K562 (cell line): ENCODE measurements at places on chromosomes 6 and 20.

GRCh38 chr6:106390088-106390487, 29.6 kb downstream of the CRYBG1 start:
- no peak overlapping the region for H3K27ac ChIP-seq
- DNase-seq, result no peak
- no peaks in the 10 kb centered on the region for H3K4me1 ChIP-seq
- no peaks in the 10 kb centered on the region for H3K36me3 ChIP-seq

DNA sequence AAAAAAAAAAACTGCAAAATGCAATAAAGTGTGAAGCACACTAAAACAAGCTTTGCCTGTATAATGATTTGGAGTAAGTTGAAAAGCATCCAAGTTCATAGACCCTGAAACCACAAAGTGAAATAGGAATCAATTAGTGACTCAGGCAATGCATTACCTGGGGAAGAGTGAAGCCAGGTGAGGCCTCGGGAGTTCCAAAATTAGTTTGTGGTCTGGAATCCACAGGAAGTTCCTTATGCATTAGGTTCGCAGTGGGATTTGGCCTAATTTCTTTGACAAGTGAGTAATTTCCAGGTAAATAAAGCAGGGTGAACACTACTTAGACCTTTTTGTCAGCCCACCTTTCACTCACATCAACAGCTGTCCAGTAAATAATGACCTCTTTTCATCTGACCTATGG, 490.8 kb downstream of the CBLN4 start:
- H3K27me3 ChIP-seq, result no peaks in the 10 kb centered on the region
- DNase-seq, result no peak
- H3K27ac ChIP-seq, result no peak overlapping the region

- H3K4me3 ChIP-seq, result no peak overlapping the region
- H3K27me3 ChIP-seq, result peaks cover 74% of the 10 kb centered on the region
- peaks cover 10% of the 10 kb centered on the region for H3K4me1 ChIP-seq
- H3K36me3 ChIP-seq, result no peaks in the 10 kb centered on the region
- no peak overlapping the region for H3K27ac ChIP-seq
Measured at GRCh38 chr6:33754222-33754621, 7.5 kb upstream of the IP6K3 start.

GRCh38 chr20:32823078-32823477, 3.3 kb downstream of the MAPRE1 start:
- no peak overlapping the region for H3K4me3 ChIP-seq
- no peak overlapping the region for H3K27ac ChIP-seq
- H3K36me3 ChIP-seq, result peaks cover 52% of the 10 kb centered on the region
- DNase-seq, result no peak

- H3K4me1 ChIP-seq, result no peaks in the 10 kb centered on the region
- H3K4me3 ChIP-seq, result no peak overlapping the region
- DNase-seq, result no peak
- H3K27me3 ChIP-seq, result peaks cover 15% of the 10 kb centered on the region
Measured at GRCh38 chr20:24472426-24472825, 3.0 kb downstream of the SYNDIG1 start.

DNA sequence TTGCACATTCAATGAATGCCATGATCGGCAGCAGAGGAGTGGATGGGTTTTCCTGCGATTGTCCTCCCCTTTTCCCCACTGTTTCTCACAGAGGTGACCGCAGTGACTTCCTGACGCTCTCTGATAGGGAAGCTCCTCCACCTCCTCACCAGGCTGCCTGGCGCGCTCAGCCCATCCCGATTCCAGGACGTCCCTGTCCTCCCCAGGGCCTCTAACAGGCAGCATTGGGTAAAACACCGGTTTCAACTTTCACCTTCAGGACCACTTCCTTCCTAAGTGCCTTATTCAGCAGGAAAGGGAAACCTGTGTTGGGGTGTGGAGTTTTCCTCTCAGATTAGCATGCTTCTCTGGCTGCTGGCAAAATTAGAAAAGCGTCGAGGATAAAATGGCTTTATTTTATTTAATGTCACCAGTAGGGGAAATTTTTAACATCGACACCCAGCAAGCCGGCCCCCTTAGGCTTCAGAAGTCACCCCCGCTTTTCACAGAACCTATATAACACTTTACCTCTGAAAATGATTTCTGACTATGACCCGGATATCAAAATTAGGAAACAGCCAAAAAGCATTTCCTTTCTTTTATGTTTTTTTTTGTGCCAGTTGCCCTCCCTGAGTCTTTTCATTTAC, 570.4 kb upstream of the GJE1 start:
- H3K4me1 ChIP-seq, result no peaks in the 10 kb centered on the region
- no peak overlapping the region for H3K27ac ChIP-seq
- H3K4me3 ChIP-seq, result peak overlapping the region; percentile 2; the same call in 1 of the 2 replicates
- no peaks in the 10 kb centered on the region for H3K36me3 ChIP-seq

GRCh38 chr20:10739566-10739965, 65.8 kb upstream of the JAG1 start:
- no peak for DNase-seq
- H3K4me3 ChIP-seq, result no peak overlapping the region
- H3K4me1 ChIP-seq, result no peaks in the 10 kb centered on the region
- H3K27me3 ChIP-seq, result no peaks in the 10 kb centered on the region

DNA sequence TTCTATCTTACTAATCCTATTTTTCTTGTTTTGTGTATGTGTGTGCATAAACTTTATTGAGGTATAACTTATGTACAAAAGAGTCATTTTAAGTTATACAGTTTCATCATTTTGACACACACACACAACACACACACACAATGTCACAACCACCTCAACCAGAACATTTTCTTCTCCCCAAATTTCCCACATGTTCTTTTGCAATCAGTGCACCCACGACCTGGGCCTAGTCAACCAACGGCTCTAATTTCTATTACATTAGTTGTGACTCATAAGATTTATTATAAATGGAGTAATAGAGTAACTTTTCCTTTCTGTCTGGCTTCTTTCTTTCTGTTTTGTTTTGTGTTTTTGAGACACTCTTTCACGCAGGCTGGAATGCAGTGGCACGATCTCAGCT, 9.8 kb upstream of the POM121L2 start:
- H3K27me3 ChIP-seq, result no peaks in the 10 kb centered on the region
- no peak overlapping the region for H3K4me3 ChIP-seq
- H3K27ac ChIP-seq, result no peak overlapping the region

- H3K4me1 ChIP-seq, result no peaks in the 10 kb centered on the region
- no peaks in the 10 kb centered on the region for H3K27me3 ChIP-seq
- H3K36me3 ChIP-seq, result no peaks in the 10 kb centered on the region
- no peak for DNase-seq
Measured at GRCh38 chr6:19896693-19897010, 59.5 kb downstream of the ID4 start.

GRCh38 chr6:105330913-105331312, 72.0 kb downstream of the PREP start:
- no peak for DNase-seq
- no peaks in the 10 kb centered on the region for H3K27me3 ChIP-seq
- no peak overlapping the region for H3K4me3 ChIP-seq
- H3K4me1 ChIP-seq, result no peaks in the 10 kb centered on the region
- no peak overlapping the region for H3K27ac ChIP-seq

DNA sequence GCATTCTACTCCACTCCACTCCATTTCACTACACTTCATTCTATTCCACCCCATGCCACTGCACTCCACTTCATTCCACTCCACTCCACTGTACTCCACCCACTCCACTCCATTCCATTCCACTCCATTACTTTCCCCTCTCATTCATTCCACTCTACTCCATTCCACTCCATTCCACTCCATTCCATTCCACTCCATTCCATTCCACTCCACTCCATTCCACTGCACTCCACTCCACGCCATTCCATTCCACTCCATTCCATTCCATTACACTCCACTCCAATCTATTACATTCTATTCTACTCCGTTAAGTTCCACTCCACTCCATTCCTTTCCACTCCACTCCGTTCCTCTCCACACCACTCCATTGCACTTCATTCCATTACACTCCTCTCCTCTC, 25.0 kb upstream of the DEFB125 start:
- no peaks in the 10 kb centered on the region for H3K36me3 ChIP-seq
- H3K27ac ChIP-seq, result no peak overlapping the region

GRCh38 chr6:141199074-141199473, 933.7 kb upstream of the GJE1 start:
- no peak for DNase-seq
- H3K27ac ChIP-seq, result no peak overlapping the region
- no peak overlapping the region for H3K4me3 ChIP-seq
- no peaks in the 10 kb centered on the region for H3K27me3 ChIP-seq
- no peaks in the 10 kb centered on the region for H3K4me1 ChIP-seq
- H3K36me3 ChIP-seq, result no peaks in the 10 kb centered on the region

DNA sequence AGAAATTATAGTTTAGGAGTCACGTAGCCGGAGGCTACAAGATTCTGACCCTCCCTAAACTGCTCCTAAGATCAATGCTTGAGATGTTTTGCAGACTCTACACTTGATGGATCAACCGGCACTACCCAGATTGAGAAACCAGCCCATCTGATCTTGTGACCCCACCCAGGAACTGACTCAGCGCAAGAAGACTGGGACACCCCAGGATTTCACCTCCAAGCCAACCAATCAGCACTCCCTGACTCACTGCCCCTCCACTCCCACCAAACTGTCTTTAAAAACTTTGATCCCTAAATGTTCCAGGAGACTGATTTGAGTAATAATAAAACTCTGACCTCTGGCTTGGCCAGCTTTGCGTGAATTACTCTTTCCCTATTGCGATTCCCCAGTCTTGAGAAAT, 99.8 kb downstream of the OPRM1 start:
- no peak overlapping the region for H3K27ac ChIP-seq
- 0 out of 2 replicates have a peak, but pooled peaks cover 4% of the 10 kb centered on the region for H3K27me3 ChIP-seq
- H3K36me3 ChIP-seq, result no peaks in the 10 kb centered on the region

DNA sequence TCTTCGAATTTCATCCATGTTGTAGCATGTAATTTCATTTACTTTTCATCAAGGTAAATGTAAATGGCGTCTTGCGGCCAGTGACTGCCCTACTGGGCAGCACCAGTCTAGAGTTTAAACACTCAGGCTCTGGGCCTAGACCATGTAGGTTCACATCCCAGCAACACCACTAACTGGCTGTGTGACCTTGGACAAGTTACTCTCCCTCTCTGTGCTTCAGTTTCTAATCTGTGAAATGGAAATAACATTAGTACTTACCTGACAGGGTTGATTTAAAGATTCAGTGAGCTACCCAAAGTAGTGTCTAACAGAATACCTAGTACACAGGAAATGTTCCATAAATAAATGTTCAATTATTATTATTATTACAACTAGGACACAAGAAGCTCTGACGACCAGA, 29.3 kb downstream of the PDRG1 start:
- peaks cover 19% of the 10 kb centered on the region for H3K4me1 ChIP-seq
- no peaks in the 10 kb centered on the region for H3K36me3 ChIP-seq
- H3K27ac ChIP-seq, result no peak overlapping the region
- peaks cover 4% of the 10 kb centered on the region; the same call in 1 of the 3 replicates for H3K27me3 ChIP-seq
- H3K4me3 ChIP-seq, result no peak overlapping the region

GRCh38 chr20:308427-309038, 11.2 kb downstream of the ZCCHC3 start:
- no peaks in the 10 kb centered on the region for H3K27me3 ChIP-seq
- H3K27ac ChIP-seq, result no peak overlapping the region
- DNase-seq, result no peak
- H3K36me3 ChIP-seq, result no peaks in the 10 kb centered on the region
- H3K4me3 ChIP-seq, result no peak overlapping the region
- H3K4me1 ChIP-seq, result peaks cover 4% of the 10 kb centered on the region

- no peak overlapping the region for H3K4me3 ChIP-seq
- no peak overlapping the region for H3K27ac ChIP-seq
- peaks cover 2% of the 10 kb centered on the region for H3K27me3 ChIP-seq
- DNase-seq, result no peak
- H3K4me1 ChIP-seq, result peaks cover 7% of the 10 kb centered on the region; the same call in 2 of the 3 replicates
- H3K36me3 ChIP-seq, result no peaks in the 10 kb centered on the region
Measured at GRCh38 chr6:150575836-150576235, 23.8 kb upstream of the PLEKHG1 start.

DNA sequence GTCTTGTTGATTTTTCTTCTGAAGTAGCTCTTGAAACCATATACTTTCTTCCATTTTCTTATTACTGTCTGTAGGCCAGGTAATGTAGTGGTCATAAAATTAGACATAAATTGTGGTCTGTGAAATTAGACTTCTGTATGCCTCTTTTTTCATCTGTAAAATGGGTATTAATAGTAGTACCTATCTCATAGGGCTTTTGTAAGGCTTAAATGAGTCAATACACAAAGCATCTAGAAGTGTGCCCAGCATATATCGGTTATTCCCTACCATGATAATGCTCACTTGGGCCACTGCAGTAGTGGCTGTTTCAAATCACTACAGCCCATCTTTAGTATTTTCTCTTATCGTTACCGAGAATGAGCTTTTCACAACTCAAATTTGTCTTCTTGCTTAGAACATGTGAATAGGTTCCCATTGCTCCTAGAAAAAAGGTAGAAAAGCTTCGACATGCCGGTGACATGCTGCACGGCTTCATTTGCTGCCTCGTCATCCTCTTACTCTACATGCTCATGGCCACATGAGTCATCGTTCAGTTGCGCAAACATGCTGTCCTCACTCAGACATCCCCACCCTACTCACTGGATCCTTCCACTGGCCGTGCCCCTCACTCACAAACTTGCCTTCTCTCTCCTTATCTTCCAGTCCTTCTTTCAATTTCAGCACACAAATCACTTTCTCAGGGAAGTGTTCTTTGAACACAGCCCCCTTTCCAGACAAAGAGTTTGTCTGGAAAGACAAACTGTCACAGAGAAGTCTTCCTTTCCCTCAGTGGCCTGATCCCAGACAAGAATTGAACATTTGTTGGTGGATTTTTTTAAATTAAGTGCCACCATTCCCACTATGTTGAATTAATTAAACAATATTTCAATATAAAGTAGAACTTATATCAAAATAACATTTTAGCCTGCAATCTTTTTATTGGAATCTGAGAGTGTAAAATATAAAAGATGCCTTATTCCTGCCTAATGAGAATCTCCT, 32.2 kb upstream of the ERVFRD-1 start:
- no peak overlapping the region for H3K4me3 ChIP-seq
- DNase-seq, result peak; percentile 76
- H3K27ac ChIP-seq, result peak overlapping the region; percentile 56; the same call in 2 of the 3 replicates
- no peaks in the 10 kb centered on the region for H3K36me3 ChIP-seq
- no peaks in the 10 kb centered on the region; the same call in 1 of the 2 replicates for H3K4me1 ChIP-seq

DNA sequence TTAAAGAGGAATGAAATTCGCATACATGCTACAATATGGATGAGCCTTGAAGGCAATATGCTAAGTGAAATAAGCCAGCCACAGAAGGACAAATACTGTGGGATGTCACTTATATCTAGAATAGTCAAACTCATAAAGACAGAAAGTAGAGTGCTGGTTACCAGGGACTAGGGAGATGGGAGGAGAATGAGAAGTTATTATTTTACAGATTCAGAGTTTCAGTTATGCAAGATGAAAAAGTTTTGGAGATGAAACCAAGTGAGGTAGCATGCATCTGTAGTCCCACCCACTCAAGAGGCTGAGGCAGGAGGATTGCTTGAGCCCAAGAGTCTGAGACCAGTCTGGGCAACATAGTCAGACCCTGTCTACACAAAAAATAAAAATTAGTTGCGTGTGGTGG, 82.5 kb upstream of the ARID1B start:
- no peak overlapping the region for H3K27ac ChIP-seq
- no peaks in the 10 kb centered on the region for H3K4me1 ChIP-seq
- no peaks in the 10 kb centered on the region for H3K36me3 ChIP-seq
- DNase-seq, result no peak
- H3K27me3 ChIP-seq, result peaks cover 12% of the 10 kb centered on the region

GRCh38 chr6:35081426-35081851, 59.7 kb downstream of the TCP11 start:
- H3K27ac ChIP-seq, result no peak overlapping the region
- peaks cover 9% of the 10 kb centered on the region; the same call in 1 of the 3 replicates for H3K36me3 ChIP-seq
- no peaks in the 10 kb centered on the region for H3K4me1 ChIP-seq
- no peak for DNase-seq
- H3K4me3 ChIP-seq, result no peak overlapping the region

- no peaks in the 10 kb centered on the region for H3K36me3 ChIP-seq
- no peak for DNase-seq
- no peak overlapping the region for H3K27ac ChIP-seq
Measured at GRCh38 chr6:33144373-33144772, 47.9 kb downstream of the COL11A2 start.
